Metanephros (tissue), 2 donors: ENCODE measurements at places on chromosomes 7 and 10. TPM values are rescaled to one million over a fixed set of nuclear protein-coding genes. Genes with fewer than 3 reads are reported as not detected.

GHITM gene
- total RNA-seq: 118 TPM

CFAP46 gene
- 4.6 TPM for total RNA-seq

KCNIP2 gene
- 5.1 TPM for total RNA-seq

CNNM1 gene
- 1.8 TPM for total RNA-seq

PKD2L1 gene
- total RNA-seq: not detected

XRCC2 gene
- total RNA-seq: 4.1 TPM

SYT15 gene
- 2.7 TPM for total RNA-seq

GRM8 gene
- 8.1 TPM for total RNA-seq

METTL27 gene
- 19.3 TPM for total RNA-seq

PILRA gene
- 6.1 TPM for total RNA-seq

NEUROD6 gene
- total RNA-seq: not detected

MOGAT3 gene
- 1.8 TPM for total RNA-seq

LDB3 gene
- 64.6 TPM for total RNA-seq

HABP2 gene
- 0.53 TPM for total RNA-seq
